ENCODE measurements at places on chromosomes 4 and X.

- DNase-seq, result no peak
Observed at GRCh38 chr4:23999714-24000469, 110.0 kb upstream of the PPARGC1A start.

- no peak for DNase-seq
Observed at GRCh38 chr4:1775731-1776500, 17.2 kb upstream of the FGFR3 start.

GRCh38 chr4:152085657-152086056 is 324.9 kb upstream of the GATB start:
- no peak for DNase-seq

DNA sequence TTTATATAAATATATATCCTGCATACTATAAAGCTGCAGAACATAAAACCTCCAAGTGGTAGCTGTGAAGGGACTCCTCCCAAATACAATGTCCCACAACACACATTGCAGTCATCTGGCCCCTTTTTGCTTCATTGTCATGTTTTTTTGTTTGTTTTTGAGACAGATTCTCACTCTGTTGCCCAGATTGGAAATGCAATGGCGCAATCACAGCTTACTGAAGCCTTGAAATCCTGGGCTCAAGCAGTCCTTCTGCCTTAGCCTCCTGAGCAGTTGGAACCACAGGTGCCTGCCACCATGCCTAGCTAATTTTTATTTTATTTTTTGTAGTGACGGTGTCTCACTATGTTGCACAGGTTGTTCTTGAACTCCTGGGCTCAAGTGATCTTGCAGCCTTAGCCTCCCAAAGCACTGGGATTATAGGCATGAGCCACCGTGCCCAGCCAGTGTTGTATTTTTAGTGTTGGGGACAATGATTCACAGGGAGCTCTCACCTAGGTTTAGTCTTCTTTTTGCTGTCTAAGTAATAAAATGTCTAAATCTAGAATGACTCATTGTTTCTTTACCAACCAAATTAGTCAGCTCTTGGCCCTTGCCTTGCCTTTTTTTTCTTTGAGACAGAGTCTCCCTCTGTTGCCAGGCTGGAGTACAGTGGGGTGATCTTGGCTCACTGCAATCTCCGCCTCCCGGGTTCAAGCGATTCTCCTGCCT is 24.0 kb upstream of the XIAP start:
- DNase-seq, result no peak

DNA sequence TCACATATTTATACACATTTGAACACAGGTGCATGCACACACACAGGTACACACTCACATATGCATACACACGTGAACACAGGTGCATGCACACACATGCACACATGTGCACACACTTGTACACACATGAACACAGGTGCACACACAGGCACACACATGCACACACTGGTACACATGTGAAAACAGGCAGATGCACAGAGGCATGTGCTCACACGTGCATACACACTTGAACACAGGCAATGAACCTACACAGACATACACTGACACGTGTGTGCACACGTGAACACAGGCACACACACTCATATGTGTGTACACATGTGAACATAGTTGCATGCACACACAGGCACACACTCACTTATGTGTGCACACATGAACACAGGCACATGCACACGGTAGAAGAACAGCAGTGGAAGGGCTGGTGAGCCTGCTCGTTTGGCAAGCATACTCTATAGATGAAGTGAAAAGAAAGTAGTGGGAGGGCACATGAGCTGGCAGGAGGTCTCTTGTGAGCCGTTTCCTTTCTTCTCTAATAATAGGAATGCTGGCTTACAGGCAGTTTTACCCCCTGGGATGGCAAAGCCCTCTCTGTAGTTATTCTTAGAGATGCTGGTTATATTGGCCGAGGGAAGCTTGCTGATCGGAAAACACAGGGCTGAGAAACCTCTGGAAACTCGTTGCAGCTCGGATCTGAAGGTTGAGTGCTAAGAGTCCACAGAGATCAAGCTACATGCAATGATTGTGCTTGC is 279.6 kb upstream of the CLNK start:
- no peak for DNase-seq

- no peak for DNase-seq
Observed at GRCh38 chr4:56972389-56972788, 5.0 kb downstream of the NOA1 start.

DNA sequence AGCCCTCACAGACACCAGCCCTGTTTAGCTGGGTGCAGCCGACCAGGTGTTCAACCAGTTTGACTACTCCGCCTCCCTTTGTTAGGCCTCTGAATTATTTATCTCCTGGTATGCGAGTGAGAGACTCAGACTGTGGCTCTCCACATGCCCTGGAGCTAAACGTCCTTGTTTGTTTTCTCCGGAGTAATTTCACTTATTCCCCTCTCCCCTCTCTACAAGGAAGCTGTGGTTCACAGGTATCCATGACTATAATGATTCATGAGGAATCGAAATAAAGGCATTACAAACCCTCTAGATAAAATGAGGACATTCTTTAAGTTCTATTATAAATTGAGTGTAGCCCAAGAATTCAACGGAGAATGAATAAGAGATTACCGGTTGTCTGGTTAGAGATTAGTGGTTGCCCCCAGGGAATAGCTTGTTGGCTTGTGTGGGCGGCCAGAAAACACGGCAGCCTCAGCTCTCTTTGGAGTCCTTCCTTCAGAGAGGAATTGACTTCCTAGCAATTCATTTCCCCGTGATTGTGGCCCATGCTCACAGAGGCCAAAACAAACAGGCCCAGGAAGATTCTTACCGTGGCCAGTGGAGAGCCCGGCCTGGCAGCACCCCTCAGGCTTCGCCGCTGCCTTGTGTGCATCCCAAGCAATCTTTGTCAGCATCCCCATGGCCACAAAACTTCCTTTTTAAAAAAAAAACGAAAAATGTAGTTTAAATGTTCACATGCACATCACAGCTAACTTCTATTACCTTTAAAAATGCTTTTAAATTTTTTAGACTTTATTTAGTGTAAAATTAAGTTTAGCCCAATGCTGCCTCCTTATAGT is 60.2 kb upstream of the CBR4 start:
- DNase-seq, result no peak

GRCh38 chr4:185405296-185405999 is 8.8 kb downstream of the ANKRD37 start:
- DNase-seq, result no peak

DNA sequence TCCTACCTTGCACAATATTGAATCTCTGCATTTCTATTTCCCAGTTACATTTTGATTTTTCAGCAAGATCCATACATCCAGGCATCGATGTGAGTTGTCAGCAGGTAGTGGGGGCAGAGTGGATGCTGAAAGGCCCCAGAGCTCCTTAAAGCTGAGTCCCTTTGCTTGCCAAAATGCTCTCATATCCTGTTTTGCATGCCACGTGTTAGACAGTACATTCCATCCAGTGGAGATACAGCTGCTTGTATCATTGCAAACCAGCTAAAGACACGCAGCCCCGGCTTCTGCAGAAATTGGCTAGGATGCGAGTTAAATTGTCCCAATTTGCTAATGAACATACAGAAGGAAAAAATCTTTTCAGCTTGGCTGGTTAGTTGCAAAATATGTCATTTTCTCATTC is 179.6 kb upstream of the MXRA5 start:
- no peak for DNase-seq

GRCh38 chr4:179596621-179597020 is 2154.4 kb upstream of the AGA start:
- no peak for DNase-seq

- no peak for DNase-seq
Observed at GRCh38 chr4:85600501-85600900, 125.6 kb downstream of the ARHGAP24 start.

- no peak for DNase-seq
Observed at GRCh38 chr4:153198719-153199118, 5.5 kb upstream of the TRIM2 start.

- no peak for DNase-seq
Observed at GRCh38 chr4:174173360-174173759, 110.1 kb downstream of the FBXO8 start.

DNA sequence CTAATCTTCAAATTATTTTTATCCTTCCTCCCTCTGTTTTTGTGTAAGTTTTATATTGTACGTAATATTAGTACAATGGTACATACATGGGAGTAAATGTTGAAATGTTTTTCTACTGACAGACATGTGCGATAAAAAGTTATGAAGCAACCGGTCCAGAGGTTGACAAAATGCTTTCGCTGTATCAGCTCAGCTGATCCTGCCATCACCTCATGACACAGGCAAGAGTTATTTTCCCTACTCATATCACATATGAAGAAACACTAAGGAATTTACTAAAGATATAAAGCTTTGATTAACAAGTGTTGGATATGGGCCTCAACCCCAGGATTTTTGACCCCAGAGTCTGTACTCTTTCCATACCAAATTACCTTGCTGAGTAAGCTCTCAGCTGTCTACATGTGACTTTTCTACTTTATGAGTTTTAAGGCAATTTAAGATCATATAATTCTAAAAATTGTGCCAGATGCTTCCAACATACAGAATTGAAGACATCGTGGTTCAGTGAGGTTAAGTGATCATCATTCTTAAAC is 50.0 kb downstream of the CLCN5 start:
- no peak for DNase-seq

- peak; percentile 13 for DNase-seq
Observed at GRCh38 chr4:70838666-70839588, 763 bp downstream of the GRSF1 start.

DNA sequence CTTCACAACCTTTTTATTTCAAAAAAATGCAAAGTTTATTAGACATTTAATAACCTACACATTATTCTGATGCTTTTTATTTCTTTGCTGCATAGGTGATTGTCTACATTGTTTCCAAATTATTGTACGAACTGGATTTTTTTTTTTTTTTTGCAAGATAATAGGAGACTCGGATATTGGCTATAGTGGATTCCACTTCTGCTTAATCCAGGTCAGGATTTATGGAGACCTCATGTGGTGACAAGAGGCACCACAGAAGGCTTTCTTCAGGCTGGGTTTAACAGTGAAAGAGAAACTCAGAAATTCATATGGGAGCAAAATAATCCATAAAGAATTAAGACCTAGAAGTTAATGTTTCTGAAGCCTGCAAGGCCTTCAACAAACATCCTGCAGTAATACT is 2.4 kb upstream of the SLIT2 start:
- DNase-seq, result no peak

DNA sequence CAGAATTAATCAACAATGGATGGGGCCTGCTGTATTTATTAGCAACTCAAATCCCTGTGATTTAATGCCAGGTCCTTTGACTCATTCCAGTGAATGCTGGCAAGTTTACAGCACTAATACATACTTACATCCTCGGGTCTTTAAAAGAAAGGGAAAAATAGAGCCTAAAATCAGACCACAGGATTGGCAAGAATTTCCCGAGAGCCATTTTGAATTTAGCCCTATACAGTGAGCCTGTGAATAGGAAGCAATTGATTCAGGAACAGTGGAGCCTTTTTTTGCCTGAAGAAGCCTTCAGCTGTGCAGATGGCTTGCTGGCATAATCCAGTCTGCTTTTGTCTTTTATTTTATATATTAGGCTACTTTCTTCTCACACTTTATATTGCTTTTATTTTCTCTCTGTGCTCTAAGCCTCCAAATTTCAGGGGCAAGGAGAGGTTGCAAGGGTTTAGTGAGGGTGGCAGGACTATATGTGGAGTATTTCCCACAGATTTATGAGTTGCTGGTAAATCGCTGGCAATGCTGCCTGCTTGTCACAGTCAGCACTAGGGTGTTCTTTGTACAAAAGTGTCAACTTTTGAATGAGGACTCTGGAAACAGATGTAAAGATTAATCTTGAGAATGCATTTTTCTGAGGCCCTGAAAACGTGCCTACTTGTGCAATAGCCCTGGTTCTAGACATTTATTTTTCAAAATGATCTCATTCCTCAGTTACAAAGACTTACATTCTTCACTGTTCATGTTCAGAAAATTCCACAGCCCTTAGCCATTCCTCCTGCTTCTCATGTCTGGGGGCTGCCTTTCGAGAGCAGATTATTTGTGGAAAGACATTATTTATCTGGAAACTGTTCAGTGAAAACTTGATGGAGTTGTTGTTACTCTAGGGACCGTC is 303.5 kb downstream of the SPRY1 start:
- no peak for DNase-seq

DNA sequence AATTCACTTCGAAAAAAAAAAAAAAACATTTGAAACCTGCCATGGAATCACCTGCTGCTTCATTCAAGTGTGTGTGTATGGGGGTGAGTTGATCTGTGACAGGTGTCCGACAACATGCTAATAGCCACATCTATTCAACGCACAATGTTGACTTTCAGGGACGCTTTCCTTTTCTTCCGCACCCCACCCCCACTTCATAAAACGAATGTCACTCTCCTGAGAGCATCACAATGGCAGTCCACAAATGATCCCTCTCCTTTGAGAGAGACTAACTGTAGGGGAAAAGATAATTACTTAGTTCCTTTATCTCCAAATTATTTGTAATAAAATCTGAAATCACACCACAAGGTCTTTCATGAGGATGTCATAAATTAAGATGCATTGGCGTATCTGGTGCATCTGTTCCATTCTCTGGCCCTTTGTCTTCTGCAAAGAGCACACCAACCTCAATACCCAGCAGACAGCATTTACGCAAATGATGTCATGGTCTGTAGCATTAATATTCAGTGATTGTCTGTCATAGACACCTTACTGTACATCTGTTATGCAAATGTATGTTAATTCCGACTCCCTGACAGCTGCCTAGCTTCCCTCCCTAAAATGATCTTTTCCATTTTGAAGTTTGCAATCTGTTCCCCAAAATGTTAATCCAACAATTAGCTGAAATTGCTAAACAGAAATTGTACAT is 640.0 kb upstream of the BOD1L1 start:
- DNase-seq, result no peak

DNA sequence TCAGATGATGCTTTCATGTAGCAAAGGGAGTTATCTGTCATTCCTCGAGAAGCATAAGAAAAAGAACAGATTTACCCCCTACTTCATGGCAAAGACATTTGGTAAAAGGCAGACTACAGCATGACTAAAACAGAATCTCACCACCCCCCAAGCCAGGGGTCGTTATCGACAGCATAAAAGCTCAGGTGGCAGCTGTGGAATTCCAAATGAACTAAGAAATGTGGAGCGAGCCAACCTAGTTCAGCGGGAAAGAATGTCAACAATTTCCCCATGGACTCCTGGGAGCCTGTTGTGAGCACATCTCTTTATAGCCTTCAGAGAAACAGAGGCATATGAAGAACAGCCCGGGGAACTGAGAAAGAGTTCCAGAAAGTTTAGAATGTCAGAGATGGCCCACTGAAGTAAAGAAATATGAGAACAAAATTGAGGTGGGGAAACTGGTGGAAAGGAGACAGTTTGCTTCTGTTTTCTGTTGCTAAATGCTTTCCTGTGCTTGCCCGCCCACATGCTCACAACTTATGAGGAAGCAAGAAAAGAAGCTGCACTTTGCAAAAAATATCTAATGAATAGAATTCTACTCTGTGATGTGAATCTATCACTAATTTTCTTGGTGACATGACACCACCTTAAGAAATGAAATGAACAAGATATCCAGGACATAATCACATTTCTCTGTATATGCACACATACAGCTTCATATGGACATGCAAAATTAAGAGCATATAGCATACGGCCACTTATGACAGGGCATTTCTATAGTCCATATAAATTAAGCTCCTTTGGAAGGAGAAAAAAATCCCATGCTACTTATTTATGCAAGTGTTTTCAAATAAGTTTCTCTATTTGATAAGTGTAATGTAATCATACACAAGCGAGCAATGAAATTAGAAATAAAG is 135.3 kb upstream of the MID1 start:
- no peak for DNase-seq
